Right ventricle myocardium superior (tissue), 1 donor: ENCODE measurements at places on chromosomes 3 and 15.
A peak's percentile ranks its signal among the peaks of the same experiment; 100 is the strongest.

- DNase-seq, result peak; percentile 79
Measured at GRCh38 chr15:69074001-69074842, 59.7 kb downstream of the NOX5 start.

DNA sequence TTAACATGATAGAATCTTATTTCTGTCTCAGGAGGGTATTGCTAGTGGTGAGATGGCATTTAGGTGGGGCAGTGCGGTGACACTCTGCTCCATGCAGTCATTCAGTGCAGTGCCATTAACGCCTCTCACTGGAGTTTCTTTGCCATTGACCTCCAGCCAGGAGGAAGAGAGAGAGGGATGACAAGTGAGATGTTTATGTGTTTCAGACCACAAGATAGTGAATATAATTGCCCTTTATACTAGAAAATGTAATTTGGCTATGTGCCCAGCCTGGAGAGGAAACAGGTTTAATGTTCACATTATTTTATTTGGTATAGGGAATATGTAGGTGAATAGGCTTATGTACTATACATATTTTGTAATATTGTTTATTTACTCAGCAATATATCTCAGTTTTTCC is 84.5 kb downstream of the ZIC1 start:
- DNase-seq, result no peak

GRCh38 chr3:125552401-125552800 is 32.4 kb upstream of the SNX4 start:
- no peak for DNase-seq

- no peak for DNase-seq
Measured at GRCh38 chr3:11447584-11448200, 175.5 kb downstream of the ATG7 start.

GRCh38 chr15:46260937-46261336 is 626.1 kb downstream of the SQOR start:
- no peak for DNase-seq

- DNase-seq, result no peak
Measured at GRCh38 chr3:82224661-82225060, 463.2 kb upstream of the GBE1 start.

DNA sequence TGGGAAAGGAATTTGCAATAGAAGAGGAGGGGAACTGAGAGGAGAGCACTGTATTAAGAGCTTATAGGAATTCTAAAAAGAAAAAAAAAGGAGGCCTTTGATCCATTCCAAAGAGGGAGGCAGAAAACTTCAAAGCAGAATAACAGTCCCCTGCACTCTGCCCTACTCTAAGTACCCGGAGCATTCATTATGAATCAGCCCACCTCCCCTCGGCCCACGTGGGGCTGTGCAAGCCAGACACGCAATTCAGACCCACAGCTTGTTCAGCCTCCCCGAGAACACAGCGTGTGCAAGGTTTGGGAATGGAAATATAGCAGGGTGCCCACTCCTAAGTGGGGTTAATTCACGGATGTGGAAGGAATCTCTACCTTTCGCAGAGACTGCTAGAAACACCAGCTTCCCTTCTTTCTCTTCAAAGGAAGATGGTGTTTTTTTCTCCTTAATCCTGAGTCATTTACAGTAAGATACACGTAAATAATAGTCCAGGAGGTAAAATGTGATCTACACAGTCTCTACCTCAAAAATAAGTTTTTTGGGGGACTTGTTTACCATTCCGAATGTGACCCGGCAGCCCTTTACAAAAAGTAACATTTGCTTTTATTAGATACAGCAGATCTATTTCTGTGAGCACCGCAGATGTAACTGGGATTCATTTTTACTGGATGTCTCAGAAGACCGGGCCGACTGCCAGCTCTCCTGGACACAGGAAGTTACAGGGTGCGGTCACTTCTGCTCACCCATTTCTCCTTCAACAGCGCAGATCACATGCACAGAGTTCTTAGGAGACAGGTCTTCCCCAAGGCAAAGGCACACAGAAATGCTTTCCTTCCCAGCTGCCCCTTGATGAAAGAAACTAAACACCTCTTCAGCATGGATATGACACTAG is 768.5 kb upstream of the CFAP20DC start:
- DNase-seq, result peak; percentile 92

DNA sequence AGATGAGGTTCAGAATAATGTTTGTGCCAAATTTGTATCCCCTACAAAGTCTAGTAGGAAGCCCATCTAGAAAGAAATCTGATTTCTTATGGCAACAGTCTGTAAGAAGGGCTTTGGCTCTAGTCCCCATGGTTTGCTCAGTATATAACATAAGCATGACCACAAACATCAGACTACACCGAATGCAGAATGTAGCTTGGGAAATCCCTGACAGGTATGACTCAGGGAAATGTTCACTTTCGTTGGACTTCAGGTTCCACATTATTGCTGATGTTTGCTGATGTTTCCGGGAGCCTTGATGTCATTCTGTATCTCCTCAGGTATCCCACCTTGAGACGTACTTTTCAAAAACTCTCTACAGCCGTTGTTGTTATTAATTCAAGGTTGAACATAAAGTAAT is 304.4 kb upstream of the TGFBR2 start:
- DNase-seq, result no peak

GRCh38 chr15:84736375-84736774 is 12.0 kb upstream of the ZNF592 start:
- DNase-seq, result no peak

DNA sequence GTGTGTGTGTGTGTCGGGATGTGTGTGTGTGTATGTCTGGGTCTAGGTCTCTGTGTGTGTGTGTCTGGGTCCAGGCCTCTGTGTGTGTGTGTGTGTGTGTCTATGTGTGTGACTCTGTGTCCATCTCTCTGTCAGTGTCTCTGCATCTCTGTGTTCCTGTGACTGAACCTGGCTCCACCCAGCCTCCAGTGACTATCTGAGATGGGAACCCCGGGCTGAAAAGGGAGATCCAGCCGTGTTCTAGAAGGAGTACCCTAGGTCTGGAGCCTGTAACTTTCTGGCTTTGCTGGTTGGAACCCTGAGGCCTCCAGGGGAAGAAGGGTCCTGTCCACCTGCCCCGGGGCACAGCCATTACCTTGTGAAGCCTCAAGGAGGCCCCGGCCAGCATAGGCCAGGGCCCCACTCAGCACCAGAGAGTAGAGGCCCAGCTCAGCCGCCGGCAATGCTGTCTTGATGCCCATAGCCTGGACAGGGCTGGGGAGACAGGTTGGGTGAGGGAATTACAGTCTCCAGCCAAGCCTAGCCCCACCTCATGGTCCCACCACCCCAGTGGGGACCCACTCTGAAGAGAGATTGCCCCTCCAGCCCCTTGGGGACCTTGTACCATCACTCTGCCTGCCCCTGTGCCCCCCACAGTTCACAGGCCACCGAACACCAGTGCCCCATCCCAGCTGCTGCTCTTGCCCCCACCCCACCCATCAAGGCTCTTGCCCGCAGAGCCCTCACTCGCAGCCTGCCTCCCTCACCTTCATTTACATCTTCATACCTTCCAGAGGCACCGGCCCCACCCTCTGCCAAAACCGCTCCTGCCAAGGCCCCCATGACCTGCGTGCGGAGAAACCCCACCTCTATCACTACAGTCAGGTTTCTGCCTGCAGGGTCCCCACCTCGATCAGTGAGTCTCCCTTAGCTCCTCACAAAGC is 2.0 kb downstream of the HHATL start:
- no peak for DNase-seq

DNA sequence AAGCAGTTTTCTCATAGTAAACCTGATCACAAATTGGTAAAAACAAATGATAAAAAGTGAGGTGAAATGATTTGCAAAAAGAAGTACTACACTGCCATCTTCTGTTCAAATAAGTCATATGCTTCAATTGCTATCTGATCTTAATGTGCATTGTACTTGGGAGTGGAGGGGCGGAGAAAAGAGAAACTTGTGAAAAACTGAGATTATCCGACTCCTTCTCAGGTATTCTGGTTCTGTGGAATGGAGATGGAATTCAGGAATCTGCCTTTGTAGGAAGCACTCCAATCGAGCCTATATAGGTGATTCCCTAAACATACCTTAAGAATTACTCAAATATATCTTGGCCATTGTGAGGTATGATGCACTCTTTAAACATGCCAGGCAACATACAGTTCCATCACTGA is 180.6 kb downstream of the CHL1 start:
- DNase-seq, result no peak

DNA sequence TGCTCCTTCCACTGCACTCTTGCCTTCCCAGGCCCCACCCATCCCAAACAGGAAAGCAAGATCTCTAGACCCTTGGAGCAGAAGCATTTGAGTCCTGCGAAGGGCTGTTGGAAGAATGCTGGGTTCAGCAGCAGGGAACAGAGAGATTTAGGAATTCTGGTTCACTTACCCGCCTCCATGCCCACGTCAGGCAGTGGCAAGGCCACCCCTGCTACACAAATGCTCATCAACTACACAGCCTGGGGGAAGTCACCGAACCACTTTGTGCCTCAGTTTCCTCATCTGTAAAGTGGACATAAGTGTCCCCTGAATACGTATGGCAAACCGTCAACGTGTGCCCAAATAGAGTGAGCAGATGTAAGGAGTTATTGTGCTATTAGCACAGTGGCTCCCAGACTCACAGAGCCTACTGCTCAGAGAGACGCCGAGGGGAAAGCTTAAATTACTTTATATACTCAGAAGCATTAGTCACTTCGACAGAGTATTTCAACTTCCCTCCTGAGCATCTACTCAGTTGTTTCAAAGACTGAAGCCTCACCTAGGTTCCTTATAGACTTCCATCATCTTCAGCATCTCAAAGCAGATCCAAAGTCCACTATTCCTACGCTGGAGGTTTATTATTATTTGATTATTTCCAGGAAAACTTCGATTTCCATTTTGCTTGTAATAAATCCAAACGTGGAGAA is 905 bp downstream of the HOMER2 start:
- DNase-seq, result no peak

- no peak for DNase-seq
Measured at GRCh38 chr3:198079771-198080520, 119.9 kb downstream of the LMLN start.

DNA sequence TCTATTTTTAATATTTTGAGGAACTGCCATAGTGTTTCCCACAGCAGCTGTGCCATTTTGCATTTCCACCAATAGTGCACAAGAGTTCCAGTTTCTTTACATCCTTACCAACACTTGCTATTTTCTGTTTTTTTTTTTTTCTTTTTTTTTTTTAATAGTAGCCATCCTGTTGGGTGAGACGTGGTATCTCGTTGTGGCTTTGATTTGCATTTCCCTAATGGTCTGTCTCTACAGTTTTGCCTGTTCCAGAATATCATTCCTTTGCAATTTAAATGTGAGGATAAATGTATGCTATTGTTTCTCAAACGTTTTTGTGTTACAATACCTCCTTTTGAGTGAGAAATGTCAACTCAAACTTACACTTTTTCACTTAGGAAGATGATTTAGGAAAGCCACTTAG is 22.4 kb downstream of the RCN2 start:
- DNase-seq, result no peak
